Calu3 (cell line): ENCODE measurements at places on chromosomes 5 and 9. TPM values are rescaled to one million over a fixed set of nuclear protein-coding genes. Genes with fewer than 3 reads are reported as not detected.

- no peak for DNase-seq
These were observed 376.3 kb downstream of the SEMA5A start for GRCh38 chr5:9169557-9169902.

DNA sequence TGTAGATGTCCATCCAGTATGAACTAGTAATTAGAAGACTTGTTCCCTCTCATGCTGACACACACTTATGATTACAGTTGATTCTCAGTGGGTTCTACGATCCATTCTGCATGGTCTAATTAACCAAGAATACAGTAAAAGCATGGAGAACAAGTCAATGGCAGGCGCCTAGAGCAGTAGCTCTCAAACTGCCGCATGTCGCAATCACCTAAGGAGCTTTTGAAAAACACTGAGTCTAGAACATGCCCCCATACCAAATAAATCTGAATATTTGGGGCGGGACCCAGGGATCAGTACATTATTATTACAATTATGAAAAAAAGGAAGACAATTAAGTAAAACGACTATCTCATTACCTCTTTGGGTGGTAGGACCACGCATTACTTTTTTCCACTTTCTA lies 26.7 kb upstream of the CEP78 start:
- no peak for DNase-seq

DNA sequence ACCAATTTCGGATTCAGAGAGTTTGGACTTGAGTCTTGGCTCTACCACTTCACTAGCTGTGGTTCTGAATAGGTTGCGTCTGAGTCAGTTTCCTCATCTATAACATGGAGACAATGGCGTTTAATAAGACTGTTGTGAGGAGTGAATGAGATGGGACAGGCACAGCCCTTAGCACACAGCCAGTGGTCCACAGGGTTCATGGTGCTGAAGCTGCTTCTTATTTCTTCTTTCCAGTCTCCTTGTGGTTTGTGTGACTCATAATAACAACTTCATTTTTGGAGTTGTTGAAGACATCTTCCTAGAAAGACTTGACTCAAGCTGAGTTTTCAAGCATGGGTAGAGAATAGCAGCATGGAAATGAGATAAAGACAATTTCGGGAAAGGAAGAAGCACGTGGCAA lies 172.6 kb upstream of the PPP2R2B start:
- DNase-seq = no peak

GRCh38 chr9:93574091-93574899 lies 2.1 kb upstream of the PHF2 start:
- DNase-seq = no peak

- peak; percentile 49 for DNase-seq
These were observed 525.6 kb downstream of the PDE4D start for GRCh38 chr5:59367791-59368394.

- DNase-seq = no peak
These were observed 148.3 kb upstream of the PIK3R1 start for GRCh38 chr5:68067291-68067690.

DNA sequence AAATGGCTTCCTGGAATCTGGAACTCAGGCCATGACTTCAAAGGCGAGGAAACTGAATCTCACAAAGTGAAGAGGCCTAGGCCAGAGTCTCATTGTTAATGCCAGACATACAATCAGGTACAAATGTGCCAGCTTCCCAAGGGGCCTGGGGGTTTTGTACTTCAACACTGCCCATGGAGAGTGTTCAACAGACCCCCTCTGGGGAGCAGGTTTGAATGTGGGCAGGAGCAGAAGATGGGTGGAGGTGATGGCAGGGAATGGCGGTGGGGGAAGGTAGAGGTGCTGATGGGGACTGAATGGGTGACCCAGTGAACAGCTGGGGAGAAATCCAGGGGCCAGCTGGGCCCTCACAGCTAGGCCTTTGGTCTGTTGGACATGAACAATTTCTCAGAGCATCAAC lies 12.0 kb downstream of the FOXI1 start:
- DNase-seq = no peak

DNA sequence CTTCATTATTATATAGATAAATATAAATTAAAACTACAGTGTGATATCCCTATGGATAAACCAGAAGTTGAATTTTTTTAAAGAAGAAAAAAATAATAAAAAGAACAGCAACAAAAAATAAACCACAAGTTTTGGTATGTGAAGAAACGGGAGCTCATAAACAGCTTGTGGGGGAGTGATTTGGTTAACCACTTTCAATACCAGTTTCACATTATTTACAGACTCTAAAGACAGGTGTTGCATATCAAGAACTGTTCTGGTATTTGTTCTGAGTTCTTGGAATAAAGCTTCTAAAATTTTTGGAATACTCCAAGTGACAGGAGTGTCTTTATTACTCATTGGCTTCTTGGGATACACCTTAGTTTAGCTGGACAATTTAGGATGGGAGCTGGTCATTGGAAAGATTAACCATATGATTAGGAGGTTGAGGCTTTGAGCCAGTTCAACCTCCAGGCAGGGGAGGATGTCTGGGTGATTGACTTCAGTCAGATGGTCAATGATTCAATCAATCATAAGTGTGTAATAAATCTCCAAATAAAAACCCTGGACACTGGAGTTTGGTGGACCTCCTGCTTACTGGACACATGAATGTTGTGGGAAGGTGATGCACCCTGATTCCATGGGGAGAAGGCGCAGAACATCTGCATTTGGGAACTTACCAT lies 2223.1 kb upstream of the C9orf72 start:
- DNase-seq = no peak

DNA sequence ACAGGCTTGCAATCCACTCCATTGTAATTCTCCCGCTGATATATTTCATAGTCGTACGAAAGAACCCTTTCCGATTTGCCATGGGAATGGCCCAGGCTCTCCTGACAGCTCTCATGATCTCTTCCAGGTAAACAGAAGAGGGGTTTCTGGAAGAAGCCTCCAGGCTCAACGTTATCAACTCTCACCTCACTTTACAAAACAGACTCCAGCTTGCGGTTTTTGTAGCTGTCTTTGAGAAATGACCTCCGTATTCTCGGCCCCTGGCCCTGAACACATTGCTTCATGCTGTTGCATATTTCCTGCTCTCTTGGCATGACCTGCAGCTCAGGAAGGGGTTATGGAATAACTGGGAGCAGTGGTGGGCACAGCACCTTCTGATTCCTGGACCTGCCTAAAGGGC lies 85.7 kb downstream of the SLC1A1 start:
- DNase-seq = no peak

DNA sequence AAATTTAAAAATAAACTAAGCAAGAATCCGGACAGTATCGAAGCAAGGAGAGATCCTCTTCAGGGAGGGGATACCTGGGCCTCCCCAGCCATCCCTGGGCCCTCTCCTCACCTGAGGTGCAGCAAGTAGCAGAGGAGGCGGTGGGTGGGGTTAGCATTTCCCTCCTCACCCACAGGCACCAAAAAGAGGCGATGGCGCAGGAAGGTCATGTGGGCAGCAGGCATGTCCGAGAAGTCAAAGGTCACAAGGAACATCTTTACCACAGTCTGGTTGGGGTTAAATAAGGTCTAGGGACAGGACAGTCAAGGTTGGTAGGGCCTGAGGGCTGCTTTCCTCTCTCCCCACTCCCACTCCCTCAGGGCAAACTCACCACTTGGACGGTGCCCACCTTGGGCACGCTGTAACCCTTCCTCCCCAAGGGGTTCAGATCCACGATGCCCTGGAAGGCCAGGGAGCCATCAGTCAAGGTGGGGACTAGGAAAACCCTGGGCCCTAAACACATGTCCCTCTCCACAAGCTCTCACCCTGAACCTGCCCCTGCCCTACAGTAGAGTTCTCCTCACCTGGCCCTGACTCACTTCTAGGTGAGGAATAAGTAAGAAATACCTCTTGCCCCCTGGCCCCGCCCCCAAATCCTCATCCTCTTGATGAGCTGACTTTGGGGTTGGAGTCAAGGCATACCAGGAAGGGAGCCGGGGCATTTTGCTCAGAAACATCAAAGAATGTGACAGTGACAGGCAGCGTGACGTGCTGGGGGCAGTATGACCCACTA lies 2.8 kb upstream of the STOML2 start:
- DNase-seq = no peak

DNA sequence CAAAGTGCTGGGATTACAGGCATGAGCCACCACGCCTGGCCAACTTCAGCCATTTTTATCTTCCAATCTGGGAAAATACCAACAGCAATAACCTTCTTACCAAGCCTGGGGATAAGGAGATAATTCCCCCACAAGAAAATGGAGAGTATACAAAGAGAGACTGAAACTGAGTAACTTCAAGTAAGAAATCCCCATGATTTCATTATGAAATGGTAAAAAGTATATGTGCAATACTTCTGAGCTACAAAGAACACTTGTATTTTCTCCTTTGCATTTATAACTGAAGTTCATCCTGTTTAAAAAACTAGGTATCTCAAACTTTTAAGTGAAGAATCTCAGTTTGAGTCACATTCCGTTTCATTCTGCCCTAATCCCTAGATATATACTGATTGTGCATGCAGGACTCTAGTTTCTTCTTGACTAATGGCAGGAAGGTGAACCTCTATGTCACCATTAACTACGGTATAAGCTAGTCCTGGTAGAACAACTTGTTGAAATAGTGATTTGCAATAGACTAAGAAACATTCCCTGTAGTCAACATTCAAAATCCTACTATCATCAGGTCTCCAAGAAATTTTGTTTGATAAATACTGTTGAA lies 2071.4 kb downstream of the MAT2B start:
- DNase-seq = no peak

GRCh38 chr5:110251366-110251765 lies 475.1 kb downstream of the TMEM232 start:
- no peak for DNase-seq

DNA sequence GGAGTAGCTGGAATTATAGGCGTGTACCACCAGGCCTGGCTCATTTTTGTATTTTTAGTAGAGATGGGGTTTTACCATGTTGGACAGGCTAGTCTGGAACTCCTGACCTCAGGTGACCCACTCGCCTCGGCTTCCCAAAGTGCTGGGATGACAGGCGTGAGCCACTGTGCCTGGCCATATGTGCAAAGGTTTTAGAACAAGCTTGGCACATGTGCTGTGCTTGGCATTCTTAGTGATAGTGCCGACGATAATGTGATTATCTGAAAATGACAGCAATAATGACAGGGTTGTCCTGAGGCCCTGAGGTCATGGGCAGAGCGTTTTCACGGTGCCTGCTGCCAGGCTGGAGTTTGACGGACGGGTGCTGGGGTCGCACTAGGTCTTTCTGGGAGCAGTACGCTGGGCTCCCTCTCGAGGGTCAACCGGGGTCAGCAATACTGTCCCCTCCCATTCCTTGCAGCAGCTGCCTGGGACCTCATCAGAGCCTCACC lies 42.6 kb downstream of the HMCN2 start:
- DNase-seq = no peak

- no peak for DNase-seq
These were observed 234.8 kb downstream of the AUH start for GRCh38 chr9:91126761-91127445.

- no peak for DNase-seq
These were observed 400.8 kb upstream of the PIK3R1 start for GRCh38 chr5:67814569-67815311.

- DNase-seq = no peak
These were observed 73.0 kb upstream of the SPOCK1 start for GRCh38 chr5:137572042-137572695.

DNA sequence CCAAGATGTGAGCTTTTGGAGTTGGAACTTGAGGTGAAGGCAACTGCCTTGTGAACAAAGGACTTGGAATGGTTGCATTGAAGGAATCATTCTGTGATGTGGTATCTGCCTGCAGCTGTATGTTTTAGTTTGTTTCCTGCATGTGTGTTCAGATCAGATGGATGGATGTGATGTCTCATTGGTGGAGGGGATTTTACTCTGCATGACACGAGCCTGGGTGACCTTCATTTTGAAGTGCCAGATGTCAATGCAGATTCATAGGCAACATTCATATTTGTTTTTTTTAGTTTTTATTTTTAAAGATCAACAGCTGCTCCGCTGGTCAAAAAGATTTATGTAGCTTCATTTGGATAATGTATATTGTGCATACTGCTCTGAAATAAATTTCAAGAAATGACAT lies 13.5 kb downstream of the FBXL7 start:
- no peak for DNase-seq

- DNase-seq = peak; percentile 89
These were observed at the start of gene FOXD1 for GRCh38 chr5:73448463-73449136. Gene FOXD1, minus strand, starts transcription at chr5:73448777. Its CDS starts 415 bp downstream, at chr5:73448362.

DNA sequence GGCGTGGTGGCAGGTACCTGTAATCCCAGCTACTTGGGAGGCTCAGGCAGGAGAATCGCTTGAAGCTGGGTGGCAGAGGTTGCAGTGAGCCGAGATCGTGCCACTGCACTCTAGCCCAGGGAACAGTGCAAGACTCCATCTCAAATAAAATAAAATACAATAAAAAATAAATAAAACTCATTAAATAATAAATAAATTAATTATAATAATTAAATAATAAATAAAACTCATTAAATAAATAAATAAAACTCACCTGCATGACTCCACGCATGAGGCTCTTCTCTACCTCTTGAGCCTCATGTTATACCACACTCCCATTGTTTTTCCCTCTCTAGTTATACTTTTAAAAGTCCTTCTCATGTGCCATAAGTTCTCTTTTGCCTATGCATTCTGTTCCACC lies 995.4 kb downstream of the MAT2B start:
- DNase-seq = no peak

DNA sequence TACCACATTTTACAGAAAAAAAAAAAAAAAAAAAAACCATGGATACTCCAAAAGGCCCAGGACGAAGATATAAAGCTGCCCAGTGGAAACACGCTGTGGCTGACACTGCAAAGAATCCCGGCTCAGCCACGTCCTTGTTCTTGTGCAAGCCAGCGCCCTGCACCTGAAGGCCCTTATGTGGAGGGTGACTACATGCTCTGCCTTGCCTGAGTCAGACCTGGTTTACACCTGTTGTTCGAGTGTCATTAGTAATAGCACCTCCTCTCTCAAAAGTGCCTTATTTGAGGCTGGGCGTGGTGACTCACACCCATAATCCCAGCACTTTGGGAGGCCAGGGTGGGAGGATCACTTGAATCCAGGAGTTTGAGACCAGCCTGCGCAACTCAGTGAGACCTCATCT lies 54.3 kb upstream of the ZSWIM6 start:
- peak; percentile 58 for DNase-seq

GRCh38 chr9:113350937-113351336 lies 1.6 kb downstream of the BSPRY start:
- DNase-seq = no peak

- DNase-seq = no peak
These were observed 10.1 kb upstream of the FOXI1 start for GRCh38 chr5:170095646-170096045.

Gene KIF4B
- total RNA-seq = not detected in 2 replicates

Gene SOWAHA
- total RNA-seq = 0.78 and 0.88 TPM in 2 replicates

Gene CAVIN4
- 0.37 and 0.52 TPM in 2 replicates for total RNA-seq

Gene SLC34A1
- 0.19 and 0.64 TPM in 2 replicates for total RNA-seq

Gene PFN3
- total RNA-seq = not detected in 2 replicates

Gene IL5
- not detected in 2 replicates for total RNA-seq

Gene SPINK4
- not detected in 2 replicates for total RNA-seq

Gene ALG2
- total RNA-seq = 27.0 and 27.1 TPM in 2 replicates

Gene PCA3
- not detected in 2 replicates for total RNA-seq

Gene IRX1
- total RNA-seq = not detected in 2 replicates

Gene PCDHA6
- total RNA-seq = 0.66 and 1.2 TPM in 2 replicates
